NCI-H1092 treated with DMSO at 0.1 percent for 48 hours (cell line): ENCODE measurements at places on chromosomes 5 and 9.

GRCh38 chr5:969408-969839 lies 39.2 kb upstream of the NKD2 start:
- DNase-seq: no peak

DNA sequence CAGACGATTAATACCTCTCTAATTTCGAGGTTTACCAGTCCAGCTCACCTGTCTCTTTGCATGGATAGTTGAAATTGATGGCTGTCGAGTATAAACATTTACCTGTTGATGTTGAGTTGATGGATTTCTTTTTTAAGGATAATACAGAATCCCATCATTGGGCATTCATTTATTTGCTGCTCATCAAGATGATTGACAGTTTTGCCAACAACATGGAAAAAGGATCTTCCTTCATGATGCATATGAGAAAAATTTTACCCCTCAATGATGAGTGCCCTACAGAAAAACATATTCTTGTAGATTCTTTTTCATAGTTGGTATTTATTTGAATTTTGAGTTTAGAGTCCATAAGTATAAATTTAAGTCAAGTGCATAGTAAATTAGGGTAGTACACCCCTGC lies 59.2 kb downstream of the ZCCHC7 start:
- DNase-seq: no peak

GRCh38 chr5:176530983-176531901 lies 6.0 kb downstream of the RNF44 start:
- peak; percentile 69 for DNase-seq

DNA sequence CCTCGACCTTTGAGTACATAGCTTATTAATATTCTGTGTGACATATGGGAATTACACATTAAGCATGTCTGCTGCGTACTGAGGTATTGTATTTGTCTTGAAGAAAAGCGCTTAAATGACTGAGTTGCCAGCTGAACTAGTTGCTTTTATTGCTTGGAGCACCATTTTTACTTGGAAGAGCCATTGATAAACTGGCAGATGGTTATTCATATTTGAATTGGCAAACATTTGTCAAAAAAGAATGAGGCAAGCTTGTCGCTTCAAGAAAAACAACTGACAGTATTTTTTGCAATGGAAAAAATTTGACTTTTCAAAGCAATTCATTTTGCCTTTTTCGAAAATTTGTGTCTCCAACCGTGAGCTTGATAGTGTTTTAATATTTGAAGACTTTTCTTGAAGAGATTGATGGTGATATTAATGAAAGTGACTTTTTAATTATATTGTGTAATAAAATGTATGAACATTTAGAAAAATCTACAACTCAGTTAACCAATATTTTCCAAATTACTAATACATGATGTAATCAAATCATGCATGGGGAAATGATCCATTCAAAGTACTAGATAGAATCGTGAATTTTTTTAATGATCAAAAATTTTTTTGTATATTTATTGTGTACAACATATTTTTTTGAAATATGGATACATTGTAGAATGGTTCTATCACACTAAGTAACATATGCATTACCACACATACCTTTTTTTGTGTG lies 55.1 kb upstream of the CCDC152 start:
- no peak for DNase-seq

GRCh38 chr5:1039706-1040260 lies 31.2 kb downstream of the NKD2 start:
- DNase-seq: no peak

DNA sequence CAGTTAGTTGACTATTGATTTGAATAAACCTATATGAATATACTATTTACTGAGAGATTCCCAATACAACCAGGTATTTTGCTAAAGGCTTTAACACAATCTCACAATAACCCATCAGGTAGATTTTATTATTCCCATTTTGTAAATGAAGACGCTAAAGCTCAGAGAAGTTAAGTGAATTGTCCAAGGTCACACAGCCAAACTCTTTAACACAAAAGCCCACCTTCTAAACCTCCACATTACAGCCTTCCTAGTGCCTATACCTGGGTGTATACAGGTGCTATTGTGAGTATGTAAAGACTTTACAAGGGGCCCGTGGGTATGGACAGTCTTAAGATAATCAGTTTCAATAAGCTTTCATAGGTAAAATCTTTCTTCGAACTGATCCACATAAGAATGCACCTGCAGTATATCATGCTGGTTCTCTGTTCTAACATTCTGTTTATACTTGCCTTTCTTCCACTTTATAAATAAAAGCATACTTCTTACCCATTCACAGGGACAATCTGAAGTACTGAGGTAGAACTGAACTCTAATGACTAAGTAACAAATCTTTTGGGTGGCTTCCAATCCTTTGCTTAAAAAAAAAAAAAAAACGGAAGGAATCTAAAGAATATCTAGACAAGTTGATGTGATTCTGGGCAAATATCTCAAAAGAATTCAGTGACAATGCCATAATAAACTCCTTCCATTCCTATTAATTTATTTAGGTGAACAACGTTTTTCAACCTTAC lies 59.1 kb downstream of the PJA2 start:
- no peak for DNase-seq

DNA sequence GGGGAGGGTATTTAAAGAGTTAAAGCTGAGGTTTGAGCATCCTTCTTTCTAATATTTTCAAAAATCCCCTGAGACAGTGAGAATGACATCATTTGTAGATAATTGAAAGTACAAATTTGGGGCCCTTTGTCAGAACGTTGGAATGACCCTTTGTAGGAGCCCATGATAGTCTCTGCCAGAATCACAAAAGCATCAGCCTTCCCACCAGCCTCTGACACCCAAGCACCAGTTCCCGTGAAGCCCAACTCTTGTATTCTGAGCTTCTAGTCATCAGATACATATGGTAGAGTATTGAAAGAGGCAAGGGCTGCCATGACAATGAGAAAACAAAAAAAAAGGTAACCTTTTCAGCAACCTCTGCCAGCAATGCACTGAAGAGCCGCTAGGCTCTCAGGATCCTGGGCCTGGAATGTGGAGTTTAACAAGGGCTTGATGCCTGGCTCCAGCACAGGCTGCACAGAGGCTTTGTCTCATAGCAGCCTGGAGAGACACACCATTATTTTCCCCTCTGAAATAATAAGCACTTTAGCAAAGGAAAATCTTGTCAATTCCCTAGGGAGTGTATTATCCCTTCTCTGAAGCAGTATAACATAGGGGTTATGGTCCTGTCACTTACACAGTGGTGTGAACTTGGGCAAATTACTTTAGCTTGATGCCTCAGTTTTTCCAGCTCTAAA lies 114.4 kb downstream of the ZNF608 start:
- DNase-seq: no peak

DNA sequence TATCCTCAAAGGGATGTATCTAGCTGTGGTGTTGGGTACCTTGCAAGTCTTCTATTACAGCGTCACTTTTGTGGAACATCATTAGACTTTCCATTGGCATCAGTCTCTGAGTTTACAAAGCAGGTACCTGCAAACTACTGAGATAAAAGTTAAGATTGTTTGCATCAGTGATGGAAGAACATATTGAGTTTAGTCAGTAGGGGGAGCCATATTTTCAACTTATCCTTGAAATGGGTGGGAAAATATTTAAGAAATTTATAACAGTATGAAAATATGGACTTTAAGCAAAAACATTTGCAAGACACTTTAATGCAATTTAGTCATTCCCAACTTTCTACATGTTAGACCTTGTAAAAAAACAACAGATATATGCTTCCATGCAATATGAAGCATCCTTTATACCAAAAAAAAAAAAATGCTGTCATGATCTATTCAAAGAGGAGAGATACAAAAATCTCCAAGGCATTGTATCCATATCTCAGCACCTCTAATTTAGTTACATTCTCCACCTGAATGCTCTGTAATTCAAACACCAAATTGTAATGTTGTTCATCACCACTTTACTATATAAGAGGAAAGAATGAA lies 98.6 kb upstream of the ADAMTS19 start:
- no peak for DNase-seq

- peak; percentile 78 for DNase-seq
Observed at GRCh38 chr5:139633295-139634027, 14.7 kb upstream of the CXXC5 start.

GRCh38 chr9:35748242-35748857 lies 678 bp downstream of the GBA2 start:
- no peak for DNase-seq

- no peak for DNase-seq
Observed at GRCh38 chr9:68802525-68803015, 97.5 kb downstream of the PIP5K1B start.

DNA sequence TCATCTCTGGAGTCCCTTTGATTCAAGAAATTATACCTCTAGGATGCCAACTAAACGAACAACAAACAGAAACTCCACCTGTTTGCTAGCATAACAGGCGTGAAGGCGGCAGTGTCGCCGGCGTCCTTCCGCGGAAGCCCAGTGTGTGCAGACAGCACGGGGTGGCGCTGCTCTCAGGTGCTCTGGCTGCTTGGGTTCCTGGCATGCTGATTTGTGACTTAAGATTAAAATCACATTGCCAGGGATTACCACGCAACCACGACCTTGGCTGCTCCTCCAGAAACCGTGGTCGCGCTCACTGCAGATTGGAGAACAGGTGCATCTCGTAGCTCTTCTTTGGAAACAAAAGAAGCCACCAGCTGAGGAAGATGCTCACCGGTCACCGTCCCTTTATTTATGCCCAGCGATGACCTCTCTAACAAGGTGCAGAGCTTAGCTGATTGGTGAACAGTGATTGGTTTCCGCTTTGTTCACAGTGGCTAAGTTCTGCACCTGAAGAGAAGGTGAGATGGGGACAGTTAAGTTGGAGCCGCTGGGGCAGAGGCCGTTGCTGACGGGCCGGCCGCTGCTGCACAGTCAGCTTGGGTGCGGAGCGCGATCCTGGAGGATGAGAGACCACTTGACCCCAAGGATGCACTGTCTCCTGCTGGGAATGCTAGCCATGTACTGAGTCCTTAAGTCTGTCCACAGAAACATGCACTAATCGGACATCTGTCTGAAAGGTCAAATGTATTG lies 232.3 kb downstream of the FANCC start:
- no peak for DNase-seq

GRCh38 chr5:31133488-31133887 lies 60.0 kb upstream of the CDH6 start:
- DNase-seq: no peak

DNA sequence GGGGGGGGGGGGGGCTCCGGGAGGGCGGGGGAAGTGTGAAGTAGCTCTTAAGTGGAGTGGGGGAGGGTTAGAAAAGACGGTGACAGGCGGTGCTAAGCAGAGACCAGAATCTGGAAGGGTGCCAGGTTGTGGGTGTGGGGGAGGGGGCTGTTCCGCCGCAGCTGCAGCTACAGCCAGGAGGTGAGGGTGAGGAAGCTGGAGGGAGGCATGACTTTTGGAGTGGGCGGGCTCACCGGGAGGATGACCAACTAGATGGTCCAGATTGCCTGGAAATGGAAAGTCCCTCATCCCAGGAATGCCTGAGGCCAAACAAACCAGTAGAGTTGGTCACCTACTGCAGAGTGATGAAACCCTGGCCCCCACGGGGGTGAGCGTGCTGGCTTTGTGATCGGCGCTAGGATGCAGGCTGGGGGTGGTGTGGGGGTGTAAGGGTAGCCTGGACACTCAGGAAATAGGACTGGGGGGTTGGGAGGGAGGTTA lies 158.1 kb upstream of the SHB start:
- peak; percentile 98 for DNase-seq

DNA sequence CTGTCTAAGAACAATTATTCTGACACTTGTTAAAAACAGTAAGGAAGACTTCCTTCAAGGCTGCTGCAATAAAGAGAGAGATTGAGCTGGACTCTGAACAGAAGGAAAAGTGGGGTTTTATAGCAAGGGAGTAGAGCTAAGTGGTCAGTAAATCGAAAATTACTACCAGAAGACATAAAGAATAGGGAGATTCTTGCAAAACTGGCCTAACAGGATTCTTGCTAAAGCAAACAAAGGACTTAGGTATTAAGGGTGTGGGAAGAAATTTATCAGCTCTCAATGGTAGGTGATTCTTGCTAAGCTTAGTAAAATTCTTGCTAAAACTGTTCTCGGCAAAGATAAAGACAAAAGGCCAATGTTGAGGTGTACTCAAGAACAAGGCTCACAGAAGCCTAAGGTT lies 300.5 kb downstream of the SLCO4C1 start:
- no peak for DNase-seq

GRCh38 chr9:124281931-124282371 lies 24.2 kb downstream of the NEK6 start:
- DNase-seq: no peak

DNA sequence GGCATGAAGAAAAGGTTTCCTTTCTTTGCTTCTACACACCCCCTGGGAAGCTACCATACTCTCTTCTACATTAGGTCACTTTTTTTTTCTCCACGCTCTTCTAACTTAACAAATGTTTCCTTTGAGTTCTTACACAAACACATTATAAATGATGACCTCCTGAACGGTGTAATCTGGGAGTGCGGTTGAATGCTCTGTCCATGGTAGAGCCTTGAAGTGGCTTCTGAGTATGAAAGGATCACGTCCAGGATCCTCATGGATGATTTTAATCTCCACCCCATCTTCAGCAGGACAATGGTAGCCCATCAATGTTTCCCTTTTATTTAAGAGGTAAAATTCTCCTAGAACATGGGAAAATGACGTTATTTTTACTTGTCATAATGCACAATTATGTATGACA lies 587.3 kb downstream of the SEMA5A start:
- DNase-seq: no peak

DNA sequence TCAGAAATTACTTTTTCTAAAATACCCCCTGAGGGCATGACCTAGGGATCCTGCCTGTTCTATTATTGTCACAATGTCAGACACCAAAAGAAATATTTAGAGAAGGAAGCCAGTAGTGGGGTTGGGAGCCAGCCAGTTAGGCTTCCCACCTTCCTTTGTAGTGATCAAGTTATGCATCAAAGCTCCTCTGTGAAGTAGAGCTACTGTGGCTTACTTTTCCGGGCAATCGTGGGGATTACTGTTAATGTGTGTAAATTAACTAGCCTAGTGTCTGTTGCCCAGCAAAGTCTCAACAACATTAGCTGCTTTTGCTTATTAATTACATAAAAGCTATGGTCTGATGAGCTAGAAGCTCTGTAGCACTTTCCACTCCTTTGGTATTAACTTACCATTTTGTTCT lies 109.0 kb upstream of the PCAT7 start:
- no peak for DNase-seq

GRCh38 chr5:32975656-32976375 lies 264.7 kb downstream of the NPR3 start:
- DNase-seq: no peak
